Activated T-helper 17 cell treated with anti-CD3 and anti-CD28 coated beads, Interleukin-2, amount 50 U/mL, for 72 hours (primary cell): ENCODE measurements at places on chromosomes 6 and 20. TPM values are rescaled to one million over a fixed set of nuclear protein-coding genes. Genes with fewer than 3 reads are reported as not detected.

DNA sequence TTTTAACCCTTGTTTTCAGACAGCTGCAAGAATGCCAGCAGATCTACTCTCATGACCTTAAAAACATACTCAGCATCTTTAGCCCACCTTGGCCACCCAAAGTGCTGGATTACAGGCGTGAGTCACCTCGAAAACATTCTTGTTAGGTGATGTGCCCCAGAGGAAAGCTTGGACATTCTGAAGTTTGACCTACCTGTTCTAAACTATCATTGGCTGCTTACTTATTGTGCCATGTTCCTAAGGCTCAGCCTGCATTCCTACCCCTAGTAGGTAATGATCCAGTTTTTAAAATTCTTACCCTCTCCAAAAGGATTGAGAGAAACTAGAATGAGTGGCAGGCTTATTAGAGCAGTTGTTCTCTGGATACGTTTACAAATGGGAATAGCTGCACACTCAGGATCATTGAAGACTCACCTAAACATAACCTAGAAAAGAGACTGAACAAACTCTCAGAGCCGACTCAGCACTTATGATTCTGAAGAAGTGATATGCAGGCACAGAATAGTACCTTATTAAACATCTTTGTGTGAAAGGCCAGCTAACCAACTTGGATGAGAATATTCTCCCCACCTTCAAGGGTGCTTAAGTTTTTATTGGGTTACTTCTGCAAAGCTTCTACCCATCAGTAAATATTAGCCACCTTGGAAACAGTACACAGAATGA, 362.1 kb downstream of the NRN1 start:
- ATAC-seq: no peak

DNA sequence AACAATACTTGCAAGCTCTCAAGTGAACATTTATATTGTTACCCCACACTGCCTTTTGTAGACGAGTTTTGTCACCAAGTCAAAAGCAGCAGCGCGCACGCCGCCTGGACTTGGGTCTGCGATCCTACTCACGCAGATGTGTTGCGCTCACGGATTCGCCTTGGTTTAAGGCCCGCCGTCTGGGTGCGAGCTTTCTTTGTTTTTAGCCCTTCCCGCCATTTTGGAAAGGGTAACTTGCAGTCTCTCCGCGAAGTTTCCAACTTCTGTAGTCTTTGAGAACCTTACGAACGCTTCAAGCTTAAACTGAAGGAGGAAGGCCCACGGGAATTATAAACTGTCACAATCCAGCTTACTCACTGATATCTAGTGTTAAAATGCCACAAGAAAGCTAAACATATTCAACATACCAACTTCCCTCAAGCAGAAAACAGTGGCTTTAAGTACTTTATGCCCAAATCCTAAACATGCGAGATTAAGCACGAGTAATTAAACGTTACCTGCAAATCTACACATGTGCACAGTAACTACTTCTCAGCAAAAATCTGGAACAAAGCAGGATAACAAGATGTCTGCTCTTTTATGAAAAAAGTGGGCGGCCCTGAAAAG, 80.4 kb upstream of the BTN3A2 start:
- peak; percentile 1 for ATAC-seq

DNA sequence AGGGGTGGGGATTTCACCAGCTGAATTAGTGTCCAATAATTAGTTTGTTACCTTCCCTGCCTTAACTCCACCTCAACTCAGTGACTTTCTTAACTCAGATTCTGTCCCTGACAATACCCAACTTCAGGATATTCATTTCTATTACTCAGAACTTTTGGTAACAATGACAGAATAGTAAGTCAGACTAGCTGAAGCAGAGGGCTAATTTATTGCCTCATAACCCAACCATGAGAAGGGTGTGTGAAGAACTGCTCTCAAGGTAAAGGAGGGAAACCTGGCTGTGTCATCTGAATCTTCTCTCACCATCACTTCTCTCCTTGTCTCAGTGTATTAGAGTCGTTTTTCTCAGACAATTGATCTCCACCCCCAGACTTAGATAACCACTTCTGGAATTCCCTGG, 1.2 kb upstream of the PI3 start:
- peak; percentile 38 for ATAC-seq

GRCh38 chr6:85580118-85580877, 13.4 kb downstream of the SNX14 start:
- ATAC-seq: peak; percentile 43

GRCh38 chr6:161094955-161095354, 103.4 kb downstream of the MAP3K4 start:
- no peak for ATAC-seq

GRCh38 chr6:56025795-56026194, 150.4 kb upstream of the BMP5 start:
- no peak for ATAC-seq

DNA sequence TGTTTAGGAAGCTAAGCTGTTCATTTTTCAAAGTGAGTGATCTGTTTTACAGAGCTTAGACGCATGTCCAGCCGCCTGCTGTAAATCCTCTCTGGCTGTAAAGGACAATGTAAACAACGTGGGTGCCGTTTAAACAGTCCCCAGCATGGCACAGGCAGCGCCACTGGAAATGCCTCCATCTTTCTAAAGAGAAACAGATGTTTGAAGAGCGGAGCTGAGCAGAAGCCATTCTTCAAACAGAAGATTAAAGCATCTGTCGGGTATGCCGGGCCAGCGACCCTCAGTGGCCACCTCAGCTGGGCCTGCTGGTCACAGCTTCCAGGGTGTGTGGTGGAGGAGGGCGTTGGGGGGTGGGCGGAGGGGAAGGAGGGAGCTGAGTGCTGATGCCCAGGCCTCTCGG, 138.6 kb downstream of the ERMARD start:
- no peak for ATAC-seq

GRCh38 chr6:9848094-9848493, 566.8 kb downstream of the TFAP2A start:
- peak; percentile 59 for ATAC-seq

- ATAC-seq: peak; percentile 94
Measured at GRCh38 chr6:57317060-57317943, at the start of gene PRIM2. PRIM2 (plus strand) TSS chr6:57317630; CDS start chr6:57318446, 816 bp downstream.

GRCh38 chr6:155174576-155175211, 89.1 kb upstream of the CLDN20 start:
- peak; percentile 37 for ATAC-seq

Gene NTSR1
- total RNA-seq: not detected

Gene FAM184A
- 9.5 TPM for total RNA-seq

Gene CST2
- not detected for total RNA-seq

Gene KCNG1
- 0.42 TPM for total RNA-seq

Gene SLC23A2
- 9.0 TPM for total RNA-seq

Gene MROH8
- 2.0 TPM for total RNA-seq

Gene SLC24A3
- not detected for total RNA-seq
